Stimulated activated CD8-positive, alpha-beta memory T cell treated with anti-CD3 and anti-CD28 coated beads, Interleukin-15, amount 100 ng/mL, for 4 hours (primary cell): ENCODE measurements at places on chromosomes 7 and 10.

DNA sequence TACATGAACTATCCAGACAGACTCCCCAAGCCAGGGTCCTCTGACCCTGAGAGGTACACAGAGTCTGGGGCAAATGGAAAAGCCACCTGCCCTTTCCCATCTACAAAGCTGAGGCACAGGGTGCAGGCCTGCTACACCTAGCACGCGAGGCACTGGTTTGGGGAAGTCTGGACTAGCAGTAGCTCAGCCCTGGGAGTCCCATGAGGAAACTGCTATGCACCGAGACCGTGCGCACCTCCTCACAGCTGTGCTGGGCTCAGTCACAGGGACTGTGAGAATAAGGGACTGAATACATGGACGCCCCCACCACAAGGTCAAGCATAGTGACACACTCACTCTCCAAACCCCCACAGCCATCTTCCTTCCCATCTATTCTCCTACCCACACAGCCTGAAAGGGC is 8.2 kb downstream of the MAT1A start:
- no peak for DNase-seq

GRCh38 chr7:16774294-16774693 is 20.7 kb downstream of the TSPAN13 start:
- no peak for DNase-seq

GRCh38 chr7:18128846-18129245 is 101.2 kb upstream of the PRPS1L1 start:
- DNase-seq = no peak

GRCh38 chr7:2245883-2246675 is 4.1 kb downstream of the NUDT1 start:
- no peak for DNase-seq

DNA sequence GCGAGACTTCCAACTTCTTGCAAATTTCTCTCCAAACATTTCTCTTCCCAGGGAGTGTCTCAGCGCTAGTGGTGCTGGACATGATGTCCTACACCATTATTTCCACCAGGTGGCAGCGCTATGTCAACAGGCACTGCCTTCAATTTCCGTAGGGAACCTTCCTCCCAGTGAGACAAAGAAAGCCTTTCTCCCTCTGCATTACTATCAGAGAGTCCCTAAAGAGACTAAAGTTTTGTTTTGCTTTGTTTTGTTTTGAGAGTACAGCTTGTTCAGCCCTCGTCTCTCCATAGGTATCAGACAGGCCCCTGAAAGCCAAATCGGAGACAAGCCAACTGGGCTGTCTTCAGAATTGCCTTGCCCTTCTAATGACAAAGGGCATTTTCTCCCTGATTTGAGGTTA is 44.2 kb upstream of the GGCT start:
- no peak for DNase-seq

GRCh38 chr7:33243319-33243881 is 114.0 kb downstream of the BBS9 start:
- no peak for DNase-seq

- no peak for DNase-seq
These were observed 204.1 kb upstream of the NFE2L3 start for GRCh38 chr7:25947669-25948516.

- DNase-seq = no peak
These were observed 28.7 kb upstream of the HABP2 start for GRCh38 chr10:113524120-113524519.

DNA sequence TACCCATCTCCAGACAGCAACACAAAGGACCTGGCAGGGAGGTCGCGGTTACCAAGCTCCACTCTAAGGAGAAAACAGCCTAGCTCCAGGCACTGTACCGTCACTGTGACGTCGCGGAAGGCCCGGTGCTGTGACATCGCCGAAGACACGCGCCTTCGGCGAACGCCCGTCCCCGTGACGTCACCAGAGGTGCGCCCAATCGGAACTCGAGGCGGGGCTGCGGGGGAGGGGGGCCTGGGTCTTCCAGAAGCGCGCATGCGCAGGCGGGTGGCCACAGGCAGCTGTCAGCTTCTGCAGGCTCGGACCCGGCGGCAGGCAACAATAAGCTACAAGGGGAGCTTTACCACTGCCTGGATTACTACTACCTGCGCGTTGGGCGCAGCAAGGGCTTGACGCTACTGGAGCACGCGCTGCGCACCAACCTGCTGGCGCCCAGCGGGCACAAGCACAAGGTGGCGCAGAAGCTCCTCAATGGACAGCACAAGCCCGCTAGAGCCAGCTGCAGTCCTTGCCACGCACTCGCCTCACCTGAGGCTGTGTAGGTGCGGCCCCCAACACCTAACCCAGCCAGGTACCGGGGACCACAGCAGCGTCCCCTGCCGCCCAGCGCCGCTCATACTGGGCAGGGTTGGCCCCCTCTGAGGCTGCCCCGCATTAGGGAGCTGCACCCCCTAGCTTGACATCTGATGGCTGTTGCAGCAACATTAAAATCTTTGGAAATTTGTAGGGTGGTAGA is 208.4 kb downstream of the TPST1 start:
- DNase-seq = peak; percentile 66

DNA sequence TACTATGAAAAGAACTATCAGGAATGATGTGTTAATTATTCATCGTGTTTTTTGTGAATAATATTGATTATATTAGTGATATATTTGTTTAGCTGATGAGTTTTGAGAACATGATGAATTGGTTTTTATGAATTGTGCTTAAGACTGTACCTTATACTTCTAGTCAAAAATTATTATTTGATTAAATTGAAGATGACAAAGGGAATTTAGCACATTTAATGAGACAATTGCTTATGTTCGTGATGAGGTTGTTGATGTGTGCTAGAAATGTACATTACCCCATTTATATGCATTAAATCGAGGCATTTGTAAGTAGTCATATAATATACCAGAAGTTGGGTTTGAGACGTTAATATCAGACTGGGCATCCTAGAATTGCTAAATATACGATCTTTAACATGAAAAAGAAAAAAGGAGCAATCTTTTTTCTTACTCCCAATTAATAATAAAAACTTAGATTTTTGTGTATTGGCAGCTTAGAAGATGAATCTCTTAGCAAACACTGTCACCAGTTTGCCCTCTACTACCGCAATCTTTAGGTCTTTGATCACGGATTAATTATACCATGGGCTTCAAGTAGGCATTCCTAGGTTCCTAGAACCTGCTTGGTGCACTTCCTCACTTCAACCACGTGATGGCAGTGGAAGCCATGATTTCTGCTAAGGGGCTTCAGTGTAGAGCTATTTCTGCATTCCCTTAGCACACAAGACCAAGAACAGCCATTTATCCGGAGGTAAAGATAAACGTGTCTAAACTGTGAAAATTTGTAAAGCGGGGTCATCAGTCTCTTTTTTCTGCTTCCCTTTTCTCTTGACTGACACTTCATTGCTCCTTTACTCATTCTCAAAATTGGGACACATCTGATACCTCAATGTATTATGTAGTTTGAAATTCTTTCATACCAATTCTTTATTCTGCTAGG is 1.6 kb downstream of the KLHDC10 start:
- no peak for DNase-seq

- DNase-seq = no peak
These were observed 24.0 kb upstream of the RBM33 start for GRCh38 chr7:155620497-155620896.

DNA sequence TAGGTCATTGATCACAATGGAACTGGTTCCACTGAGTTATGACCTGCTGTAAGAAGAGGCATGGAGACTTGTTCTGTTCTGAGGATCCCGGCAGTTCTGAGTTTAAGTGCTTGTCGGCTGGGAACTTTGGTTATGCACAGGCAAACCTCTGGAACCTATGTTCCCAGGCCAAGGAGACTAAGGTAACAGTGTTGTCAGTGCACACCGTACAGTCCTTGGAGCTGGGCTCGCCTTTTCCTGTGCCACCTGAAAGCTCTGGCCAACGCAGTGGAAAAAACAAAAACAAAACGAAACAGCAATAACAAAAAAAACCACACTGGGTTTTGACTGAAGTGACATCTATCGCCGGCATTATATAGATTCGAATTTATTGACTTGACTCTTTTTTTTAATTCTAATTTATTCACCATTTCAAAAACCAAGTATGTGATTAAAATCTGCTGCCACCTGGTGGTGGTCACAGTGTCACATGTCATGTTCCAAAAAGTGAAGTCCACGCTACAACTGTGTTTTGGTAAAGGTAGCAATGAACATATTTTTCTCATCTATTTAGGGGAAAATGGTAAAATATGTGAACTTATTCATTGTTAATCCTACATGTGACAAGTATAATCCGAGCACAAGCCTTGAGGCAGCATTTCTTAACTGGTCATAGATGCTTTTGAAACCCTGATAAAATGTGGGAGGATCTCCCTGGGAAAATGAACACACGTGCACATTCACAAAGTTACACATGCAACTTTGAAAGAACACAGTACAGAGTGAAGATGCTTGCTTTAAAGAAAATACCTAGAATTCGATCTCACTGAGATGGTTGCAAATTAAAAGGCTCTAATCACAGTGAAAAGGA is 113.8 kb upstream of the PPP2R2D start:
- no peak for DNase-seq

- no peak for DNase-seq
These were observed 22.2 kb upstream of the AFAP1L2 start for GRCh38 chr10:114426476-114426875.

GRCh38 chr7:47496056-47496665 is 85.8 kb downstream of the TNS3 start:
- DNase-seq = no peak

- no peak for DNase-seq
These were observed 81.9 kb downstream of the BUB3 start for GRCh38 chr10:123236126-123236525.

- DNase-seq = no peak
These were observed 24.7 kb upstream of the SLC18A3 start for GRCh38 chr10:49585387-49585786.

- no peak for DNase-seq
These were observed 139.2 kb downstream of the MYOF start for GRCh38 chr10:93342921-93343320.
